ENCODE measurements at places on chromosomes 16 and 17.
A peak's percentile ranks its signal among the peaks of the same experiment; 100 is the strongest.

DNA sequence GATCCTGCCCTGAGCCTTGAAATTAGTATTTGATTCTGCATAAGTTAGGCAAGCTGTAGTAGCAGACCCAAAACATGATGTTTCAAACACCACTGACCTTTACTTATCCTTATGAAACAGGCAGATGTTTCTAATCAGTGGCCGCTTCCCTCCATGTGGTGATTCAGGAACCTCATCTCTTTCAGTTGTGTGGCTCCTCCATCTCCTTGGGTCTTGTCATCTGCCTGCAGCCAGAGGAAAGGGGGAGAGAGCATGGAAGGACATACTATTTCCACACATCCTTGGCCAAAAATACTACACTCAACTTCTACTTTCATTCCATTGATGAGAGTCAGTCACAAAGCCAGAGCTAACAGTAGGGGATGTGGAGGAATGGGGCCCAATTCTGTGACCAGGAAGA, 41.6 kb upstream of the IRX6 start:
- no peak for DNase-seq

- peak; percentile 84 for DNase-seq
Observed at GRCh38 chr16:565419-566330, 1.1 kb upstream of the NHLRC4 start.

DNA sequence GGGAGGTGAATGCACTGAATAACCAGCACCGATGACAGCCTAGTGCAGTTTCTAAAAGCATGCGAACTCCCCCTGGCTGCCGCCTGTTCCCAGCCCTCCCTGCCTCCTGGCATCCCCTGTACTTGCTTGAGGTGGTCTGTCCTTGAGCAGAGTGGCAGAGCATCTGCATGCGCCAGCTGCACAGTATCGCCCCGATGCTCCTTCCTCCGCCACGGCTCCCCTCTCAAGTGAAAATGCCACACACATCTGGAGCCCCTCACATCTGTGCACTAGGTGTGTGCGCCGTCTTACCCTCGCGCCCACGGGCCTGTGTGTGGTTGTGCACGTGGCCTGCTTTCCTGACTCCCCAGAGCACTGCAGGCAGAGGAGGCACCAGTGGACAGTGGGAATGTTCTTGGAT, 111.9 kb downstream of the CCDC182 start:
- no peak for DNase-seq

- peak; percentile 59 for DNase-seq
Observed at GRCh38 chr17:8420041-8420934, 15.4 kb upstream of the NDEL1 start.

DNA sequence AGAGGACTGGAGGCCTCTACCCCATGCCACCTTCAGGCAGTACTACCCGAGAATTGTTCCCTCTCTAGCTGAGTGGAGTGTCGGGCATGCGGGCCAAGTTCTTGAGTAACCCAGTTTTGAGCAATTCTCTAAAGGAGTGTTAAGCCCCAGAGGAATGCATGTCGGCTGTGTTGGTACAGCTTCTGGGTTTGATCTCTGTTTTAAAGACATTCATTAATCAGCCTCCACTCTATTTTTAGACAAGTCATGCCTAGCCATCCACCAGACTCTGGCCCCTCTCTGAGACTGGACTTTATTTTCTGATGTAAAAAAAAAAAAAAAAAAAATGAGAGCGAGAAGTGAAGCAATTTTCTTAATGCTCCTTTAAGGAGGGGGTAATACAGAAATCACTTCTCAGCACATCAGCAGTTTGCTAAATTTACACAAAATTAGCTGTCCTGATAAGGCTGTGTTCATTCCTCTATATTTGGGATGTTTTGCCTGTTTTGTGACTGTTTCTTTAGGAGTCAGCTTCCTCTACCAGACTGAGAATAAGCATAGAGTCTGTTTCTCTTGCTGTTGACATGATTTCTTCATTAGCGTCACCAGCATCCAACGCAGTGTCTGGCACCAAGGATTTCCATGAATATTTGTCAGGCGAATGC, 88.7 kb downstream of the AXIN2 start:
- no peak for DNase-seq

Data from renal pelvis (tissue), 12 donors.